AML-193 (cell line): ENCODE measurements at places on chromosomes 2 and 18.

- no peak for DNase-seq
Observed at GRCh38 chr2:28346587-28346986, 46.1 kb upstream of the FOSL2 start.

GRCh38 chr2:97724073-97724410, 10.7 kb downstream of the ZAP70 start:
- no peak for DNase-seq

- DNase-seq, result no peak
Observed at GRCh38 chr2:160271171-160272086, 71.4 kb upstream of the ITGB6 start.

DNA sequence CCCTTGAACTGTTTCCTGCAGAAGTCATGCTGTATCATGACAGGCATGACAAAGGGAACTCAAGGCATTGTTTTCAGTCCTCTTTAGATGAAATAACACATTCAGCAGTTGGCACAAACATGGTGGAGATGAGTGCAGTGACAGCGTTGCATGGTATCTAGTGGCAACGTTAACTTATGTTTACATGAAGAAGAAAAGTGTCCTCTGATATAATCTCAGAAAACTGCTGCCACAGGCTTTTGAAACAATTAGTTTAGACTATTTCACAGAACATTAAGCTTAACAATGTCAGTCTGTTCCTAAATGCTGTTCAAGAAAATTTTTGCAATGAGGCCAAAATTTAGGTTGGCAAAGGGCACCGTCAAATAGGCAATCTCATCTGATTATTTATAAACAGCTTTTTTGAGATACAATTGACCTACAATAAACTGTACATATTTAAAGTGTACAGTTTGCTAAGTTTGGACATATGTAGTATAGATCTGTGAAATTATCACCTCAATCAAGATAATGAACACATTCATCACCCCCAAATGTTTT, 64.7 kb downstream of the LYPD6B start:
- no peak for DNase-seq

DNA sequence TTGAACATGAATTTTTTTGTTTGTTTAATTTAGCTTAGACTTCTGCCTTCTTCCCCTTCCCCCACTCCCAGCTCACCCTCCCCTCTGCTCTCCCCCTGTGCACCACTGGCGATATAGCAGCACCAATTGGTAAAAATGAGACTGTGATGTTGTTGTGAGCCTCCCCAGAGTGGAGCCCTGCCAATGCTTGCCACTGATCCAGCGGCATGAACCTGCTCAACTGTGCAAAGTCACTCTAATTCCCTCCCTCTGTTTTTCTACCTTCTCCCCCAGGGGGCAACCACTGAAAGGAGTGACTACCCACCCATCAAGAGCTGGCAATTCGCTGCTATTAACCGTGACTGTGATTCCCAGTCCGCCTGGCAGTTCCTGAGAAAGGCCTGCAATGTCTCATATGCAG, 30.2 kb downstream of the KLHL14 start:
- DNase-seq, result no peak

- no peak for DNase-seq
Observed at GRCh38 chr18:37525262-37525585, 40.4 kb downstream of the CELF4 start.

- no peak for DNase-seq
Observed at GRCh38 chr2:233953087-233953801, 36.1 kb downstream of the TRPM8 start.

DNA sequence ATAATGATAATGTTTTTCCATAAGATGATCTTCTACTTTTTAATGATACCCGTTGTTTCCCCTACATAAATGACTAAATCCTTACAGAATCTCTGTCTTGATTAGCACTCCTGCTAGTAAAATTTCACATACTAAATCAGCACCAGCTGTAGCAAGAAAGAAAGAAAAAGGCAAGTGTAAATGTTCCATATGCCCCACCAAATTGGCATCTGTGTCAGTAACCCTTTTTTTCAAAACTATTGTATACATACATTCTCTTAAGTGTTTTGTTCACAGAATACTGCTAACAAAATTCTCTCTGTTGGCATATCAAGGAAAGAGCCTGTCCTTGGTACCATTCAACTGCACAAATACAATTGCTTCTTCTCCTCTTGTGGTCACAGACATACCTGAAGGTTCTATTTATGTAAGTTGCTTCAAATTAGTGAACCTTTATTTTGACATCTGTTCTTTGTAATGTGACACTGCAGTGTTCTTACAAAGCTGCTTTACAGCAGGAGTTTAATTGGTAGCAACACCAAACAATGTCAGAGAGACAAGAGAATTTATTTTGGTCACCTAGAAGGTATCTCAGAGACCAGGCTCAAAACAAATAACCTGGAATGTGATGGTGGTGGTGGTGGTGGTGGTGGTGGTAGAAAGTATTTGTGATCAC, 641.9 kb downstream of the ZEB2 start:
- DNase-seq, result no peak

DNA sequence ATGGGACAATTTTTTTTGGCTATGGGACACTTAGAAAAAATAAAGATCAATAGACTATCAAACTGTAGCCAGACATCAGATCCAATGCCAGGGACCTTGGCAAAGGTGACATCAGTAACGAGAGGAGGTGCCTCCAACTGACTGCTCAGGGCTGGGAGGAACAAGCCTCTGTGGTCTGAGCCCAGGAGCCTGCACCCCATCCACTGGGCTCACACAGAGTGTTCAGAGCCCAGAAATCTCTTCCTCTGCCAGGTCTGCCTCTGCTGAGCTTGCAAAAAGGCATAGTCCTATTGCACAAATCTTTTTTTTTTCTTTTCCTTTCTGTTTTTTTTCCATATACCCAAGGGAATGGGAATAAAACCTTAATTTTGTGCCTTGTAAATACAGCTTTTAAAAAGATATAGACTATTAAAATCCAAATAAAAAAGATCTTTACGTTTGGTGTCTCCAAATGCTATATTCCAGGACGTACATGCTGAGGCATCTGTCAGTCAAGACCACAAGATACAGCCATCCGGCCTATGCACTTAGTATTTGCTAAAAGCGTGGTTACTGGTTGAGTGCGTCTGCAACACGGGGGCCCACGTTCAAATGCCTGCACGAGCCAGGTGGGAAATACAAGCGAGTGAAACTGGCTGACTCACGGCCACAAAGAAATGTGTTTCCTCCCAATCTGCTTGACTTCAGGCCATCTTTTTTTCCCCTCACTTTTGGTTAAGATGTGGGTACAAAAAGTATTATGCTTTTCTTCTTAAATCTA, 7.8 kb upstream of the ARHGAP25 start:
- DNase-seq, result peak; percentile 75

- DNase-seq, result no peak
Observed at GRCh38 chr2:215870088-215870490, 143.3 kb downstream of the MREG start.

- DNase-seq, result no peak
Observed at GRCh38 chr2:168528469-168528868, 72.4 kb downstream of the CERS6 start.

- DNase-seq, result no peak
Observed at GRCh38 chr18:64539847-64540246, 391.0 kb upstream of the LINC00305 start.

DNA sequence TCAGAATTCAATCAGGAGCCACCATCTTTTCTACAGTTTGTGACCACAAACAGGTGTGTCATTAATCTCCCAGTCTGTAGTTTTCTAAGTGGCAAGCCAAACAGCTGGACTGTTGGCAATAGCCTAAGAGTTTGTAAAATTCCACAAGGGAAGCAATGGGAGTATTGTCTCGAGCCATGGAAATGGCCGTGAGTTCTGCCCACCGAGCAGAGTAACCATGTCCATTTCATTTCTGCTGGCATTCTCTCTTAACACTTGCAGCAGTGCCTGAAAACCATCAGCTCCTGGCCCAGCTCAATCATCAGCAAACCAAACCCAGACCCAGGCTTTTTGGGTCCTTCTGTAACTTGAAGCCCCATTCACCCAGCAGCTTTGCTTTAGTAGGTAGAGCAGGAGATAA, 387.8 kb upstream of the CDH7 start:
- DNase-seq, result no peak

- no peak for DNase-seq
Observed at GRCh38 chr2:195368249-195369217, 288.5 kb upstream of the SLC39A10 start.

DNA sequence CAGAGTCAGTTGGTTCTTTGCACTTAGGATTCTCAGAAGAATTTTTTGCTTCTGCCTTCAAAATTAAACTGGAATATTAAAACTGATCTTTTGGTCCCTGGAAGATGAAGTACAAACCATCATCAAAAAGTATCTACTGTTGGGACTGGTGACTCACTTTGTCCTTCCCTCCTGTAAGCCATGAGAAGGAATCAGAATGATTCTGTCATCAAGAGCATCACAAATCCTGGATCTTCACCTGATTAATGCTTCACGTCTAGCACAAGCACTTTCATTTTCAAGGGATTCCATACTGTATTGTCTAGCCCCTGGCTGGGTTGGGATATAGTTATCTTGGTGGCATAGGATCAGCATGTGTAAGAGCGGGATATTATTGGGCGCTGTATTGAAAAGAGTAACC, 69.3 kb upstream of the CYP1B1 start:
- DNase-seq, result no peak

DNA sequence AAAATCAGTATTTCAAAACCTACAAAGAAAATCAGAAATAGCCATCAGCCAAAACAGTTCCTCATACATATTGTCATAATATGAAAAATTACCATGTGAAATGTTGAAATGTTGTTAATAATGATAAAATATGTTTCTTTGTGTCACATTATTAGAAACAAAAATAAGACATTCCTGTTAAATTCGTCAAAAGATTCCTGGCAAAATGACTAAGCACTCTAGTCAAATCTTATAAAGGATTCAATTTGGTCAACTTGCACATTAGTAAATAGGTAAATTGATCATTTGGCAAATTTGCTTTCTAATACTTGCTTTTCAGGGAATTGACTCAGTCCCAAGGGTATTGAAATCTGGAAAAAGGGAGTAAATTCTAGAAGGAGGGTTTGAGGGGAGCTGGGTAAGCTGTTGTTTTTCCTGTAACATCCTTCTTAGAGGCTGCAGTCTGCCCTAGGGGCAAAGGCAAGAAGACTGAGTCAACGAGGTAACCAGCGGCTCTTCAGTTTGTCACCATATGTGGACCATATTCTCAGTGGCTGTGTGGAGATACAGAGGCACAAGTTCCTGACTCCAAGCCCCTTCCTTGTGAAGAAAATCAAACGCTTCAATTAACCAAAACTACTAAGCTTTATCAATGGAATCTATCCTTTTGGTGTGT, 482.3 kb downstream of the TNS1 start:
- no peak for DNase-seq
